Right kidney (tissue), 9 donors: ENCODE measurements at places on chromosomes 5 and 9.

DNA sequence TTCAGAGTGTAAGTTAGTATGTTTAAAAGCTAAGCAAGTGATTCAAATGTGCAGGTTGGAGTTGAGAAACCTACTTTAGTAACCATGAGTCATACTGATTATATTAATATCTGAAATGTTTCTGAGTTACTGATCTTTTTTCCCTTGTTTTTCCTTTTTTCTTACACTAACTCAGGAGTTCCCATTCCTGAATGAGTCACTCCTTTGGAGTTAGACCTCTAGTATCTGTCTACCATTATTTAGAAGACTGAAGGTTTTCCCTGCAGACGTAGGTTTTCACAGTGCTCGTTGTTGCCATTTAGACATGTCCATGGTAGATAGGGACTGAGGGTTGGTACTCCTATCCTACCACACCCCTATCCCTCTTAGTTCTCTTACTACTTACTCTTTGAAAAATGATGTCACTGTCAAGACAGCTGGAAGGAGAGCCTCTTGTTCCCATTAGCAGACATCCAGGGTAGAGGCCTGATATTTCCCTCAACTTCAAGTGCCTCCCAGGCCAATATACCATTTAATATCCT is 20.2 kb downstream of the OCLN start:
- DNase-seq = no peak

DNA sequence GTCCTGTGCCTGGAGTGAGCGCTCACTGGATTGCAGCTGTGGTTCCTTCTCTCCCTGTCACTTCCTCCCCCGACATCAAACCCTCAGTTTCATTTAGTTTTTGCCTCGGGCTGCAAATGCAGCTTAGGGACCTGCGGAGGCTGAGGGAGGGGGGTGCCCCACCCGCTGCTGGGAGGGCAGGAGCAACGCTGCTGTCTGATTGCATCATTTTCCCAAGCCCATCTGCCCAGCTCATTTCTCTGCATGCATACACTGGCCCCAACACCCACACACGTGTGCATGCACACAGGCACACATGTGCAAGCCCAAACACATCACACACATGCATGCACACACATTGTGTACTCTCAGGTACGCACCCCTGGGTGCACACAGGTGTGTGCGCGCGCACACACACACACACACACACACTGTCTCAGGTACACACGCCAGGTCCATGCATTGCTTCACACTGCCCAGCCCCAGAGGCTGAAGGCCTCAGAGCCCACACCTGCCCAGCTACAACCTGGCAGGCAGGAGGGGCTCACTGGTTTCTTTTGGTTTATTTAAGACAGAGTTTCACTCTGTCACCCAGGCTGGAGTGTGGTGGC is 3.4 kb downstream of the ASS1 start:
- no peak for DNase-seq

- no peak for DNase-seq
Observed at GRCh38 chr5:95358320-95358719, 32.8 kb upstream of the FAM81B start.

GRCh38 chr9:2027543-2028160 is 12.5 kb downstream of the SMARCA2 start:
- DNase-seq = no peak

DNA sequence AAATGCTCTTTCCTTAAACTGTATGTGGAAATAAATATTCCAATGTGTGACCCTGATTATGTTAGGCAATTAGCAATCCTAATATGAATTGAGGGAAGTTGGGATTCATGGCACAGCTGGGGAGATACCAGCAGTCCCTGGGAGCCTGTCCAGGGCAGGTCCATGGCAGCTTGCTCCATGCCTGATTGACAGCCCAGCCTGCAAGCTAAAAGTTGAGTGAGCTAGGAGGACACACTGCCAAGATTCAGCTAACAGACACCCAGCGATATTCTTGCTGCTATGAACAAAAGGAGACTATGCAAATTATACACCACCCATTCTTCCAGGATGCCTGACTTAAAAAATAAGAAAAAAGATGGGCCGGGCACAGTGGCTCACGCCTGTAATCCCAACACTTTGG is 6.2 kb downstream of the TGFBI start:
- no peak for DNase-seq

DNA sequence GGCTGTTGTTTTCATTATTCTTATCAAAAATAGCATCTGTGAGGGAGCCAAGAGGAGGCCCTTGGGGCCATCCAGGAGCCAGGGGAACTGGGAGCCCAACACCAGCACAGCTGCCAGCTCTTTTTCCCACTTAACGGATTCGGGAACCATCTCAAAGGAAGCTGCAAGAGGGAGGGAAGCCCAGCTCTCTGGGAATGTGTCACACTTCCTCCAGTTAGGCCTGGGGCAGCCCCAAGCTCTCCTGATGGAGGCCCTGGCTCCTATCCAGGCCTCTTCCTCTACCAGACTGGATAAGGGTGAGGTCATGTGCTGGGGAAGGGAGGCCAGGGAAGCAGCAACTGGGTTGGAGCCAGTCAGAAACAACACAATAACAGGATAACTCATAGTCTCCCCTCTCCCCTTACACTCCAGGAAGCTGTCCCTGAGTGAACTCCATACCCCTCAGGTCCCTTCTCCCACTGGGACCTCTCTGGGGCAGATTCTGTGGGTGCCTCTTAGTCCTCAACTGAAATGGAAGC is 12.7 kb downstream of the CSF2 start:
- no peak for DNase-seq

DNA sequence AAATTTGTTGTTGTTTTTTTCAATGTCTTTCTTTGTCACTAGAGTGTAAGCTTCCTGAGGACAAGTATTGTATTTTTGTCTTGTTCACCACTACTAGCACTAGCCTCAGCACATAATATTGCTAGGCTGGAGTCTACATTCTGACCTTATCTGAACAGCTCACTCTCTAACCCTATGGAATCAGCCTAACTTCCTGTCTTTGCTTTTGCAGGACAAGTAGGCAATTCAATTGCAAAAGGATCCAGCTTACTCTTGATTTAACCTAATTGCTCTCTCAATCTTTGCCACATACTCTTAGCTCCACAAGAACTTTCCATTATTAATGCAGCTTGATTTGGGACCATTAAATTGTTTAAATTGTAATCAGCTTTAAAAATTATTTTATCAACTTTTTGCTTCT is 308.5 kb downstream of the MAN2A1 start:
- no peak for DNase-seq

DNA sequence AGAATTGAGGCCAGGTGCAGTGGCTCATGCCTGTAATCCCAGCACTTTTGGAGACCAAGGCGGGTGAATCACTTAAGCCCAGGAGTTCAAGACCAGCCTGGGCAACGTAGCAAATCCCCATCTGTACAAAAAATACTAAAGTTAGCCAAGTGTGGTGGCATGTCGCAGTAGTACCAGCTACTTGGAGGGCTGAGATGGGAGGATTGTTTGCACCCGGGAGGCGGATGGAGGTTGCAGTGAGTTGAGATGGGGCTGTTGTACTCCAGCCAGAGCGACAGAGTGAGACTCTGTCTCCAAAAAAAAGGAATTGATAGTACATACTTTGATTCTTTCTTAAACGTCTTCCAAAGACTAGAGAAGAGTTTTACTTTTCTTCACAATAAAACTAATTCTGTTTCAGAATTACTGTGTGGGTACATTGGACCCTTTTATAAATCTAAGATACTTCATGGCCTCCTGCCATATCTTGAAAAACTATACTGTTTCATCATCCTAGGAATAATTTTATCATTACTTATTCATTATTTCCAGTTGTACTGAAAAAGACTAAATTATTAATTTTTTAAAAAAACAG is 132.0 kb upstream of the GRHPR start:
- DNase-seq = no peak

DNA sequence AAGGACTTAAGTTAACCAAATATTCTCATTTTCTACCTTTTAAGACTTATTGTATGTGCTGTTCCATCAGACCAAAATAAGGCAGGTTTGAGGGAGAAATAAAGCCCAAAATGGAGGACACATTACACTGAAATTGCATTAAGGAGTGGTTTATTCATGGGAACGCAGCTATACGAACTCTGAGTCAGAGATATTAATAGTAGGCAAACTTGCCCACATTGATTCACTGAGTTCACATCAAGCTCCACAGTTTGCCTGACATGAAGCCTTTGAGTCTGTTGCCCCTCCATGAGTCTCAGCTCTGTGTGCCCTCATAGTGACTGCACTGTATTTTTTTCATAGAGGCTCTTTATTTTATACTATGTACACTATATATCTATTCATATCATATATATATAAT is 135.0 kb upstream of the SNX2 start:
- DNase-seq = no peak

DNA sequence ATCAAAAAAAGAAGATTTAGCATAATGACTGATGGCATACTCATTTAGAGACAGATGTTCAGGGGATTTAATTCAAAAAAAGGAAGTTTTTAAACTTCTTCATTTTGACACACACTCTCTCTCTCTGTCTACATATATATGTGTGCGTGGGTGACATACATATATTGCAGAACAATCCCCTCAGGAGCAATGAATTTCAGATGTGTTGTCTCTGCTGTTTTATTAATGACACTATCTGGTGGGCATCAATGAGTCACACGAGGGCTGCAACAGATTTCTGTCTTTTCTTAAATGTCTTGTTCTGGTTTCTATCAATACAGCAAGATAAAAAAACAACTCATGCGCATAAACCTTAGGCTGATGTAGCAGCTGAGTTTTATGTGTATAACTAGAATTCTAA is 123.5 kb upstream of the SLCO6A1 start:
- no peak for DNase-seq

DNA sequence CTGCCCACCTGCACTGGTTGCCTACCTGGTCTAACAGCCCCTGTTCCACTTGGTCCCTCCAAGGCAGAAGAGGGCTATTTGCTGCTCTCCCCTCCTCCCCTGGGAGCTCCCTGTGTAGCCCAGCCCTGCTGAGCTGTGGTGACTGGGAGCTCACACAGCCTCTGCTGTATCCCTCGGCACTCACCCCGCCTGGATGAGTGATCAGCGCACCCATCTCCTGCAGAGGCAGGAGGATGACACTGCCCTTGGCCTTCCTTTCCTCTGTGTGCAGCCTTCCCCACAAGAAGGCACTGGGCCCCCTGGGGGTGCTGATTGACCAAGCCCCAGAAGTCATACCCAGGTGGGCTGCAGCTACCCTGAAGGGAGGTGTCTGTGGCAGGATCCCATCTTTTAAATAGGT is 134.2 kb downstream of the ADAMTS2 start:
- DNase-seq = no peak

DNA sequence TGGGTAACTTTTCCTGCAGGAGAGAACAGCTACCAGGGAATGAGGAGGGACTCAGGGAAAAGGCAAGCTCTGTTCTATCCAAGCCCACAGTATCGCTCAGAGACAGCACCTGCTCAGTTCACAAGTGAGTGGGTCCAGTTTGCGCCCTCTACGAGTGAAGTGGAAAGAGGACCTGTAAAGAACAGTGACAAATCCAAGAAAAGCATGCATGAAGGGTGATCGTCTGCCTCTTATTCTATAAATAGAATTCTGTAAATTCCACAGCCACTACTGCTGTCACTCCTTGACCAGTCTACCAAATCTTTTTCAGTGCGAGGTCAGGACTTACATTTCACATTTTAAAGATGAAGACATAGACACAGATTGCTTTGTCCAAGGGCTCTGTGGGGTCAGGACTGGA is 117.5 kb downstream of the ENTREP1 start:
- DNase-seq = no peak

DNA sequence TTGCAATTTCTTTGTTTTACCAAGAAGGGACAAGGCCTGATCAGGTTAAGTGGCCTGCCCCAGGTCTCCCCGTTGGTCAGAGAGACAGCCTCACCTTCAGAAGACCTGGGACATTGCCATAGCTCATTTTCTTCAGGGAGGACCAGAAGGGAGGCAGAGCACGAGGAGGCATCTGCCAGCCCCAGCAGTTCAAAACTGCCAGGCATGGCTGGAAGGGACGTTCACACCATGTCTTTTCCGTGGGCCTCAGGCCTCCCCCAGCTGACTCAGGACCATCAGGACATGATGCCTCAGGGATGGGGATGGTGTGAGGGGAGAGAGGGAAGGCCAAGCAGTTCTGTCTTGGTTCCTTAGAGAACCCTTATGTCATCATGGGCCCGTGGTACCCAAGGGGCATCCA is 16.5 kb downstream of the IGIP start:
- DNase-seq = no peak

GRCh38 chr5:108418197-108418596 is 36.3 kb upstream of the FBXL17 start:
- no peak for DNase-seq

GRCh38 chr9:121901616-121902015 is 191.5 kb downstream of the TTLL11 start:
- no peak for DNase-seq

DNA sequence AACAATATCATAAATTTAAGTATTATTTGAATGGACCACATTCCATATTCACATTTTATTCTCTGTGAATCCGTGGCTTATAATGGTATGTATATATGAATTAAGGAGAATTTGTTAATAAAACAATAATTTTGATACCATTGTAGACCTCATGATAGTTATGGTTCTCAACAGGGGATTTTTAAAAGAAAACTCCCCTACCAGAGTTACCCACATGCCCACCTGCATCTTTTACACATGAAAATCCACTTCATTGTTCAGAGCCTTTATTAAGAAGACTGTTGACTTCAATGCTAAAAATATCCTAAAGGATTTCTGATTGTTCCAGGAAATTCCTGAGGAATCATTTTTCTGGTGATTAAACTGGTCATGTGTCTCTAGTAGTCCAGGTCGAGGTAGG is 557.7 kb upstream of the MEF2C start:
- no peak for DNase-seq

DNA sequence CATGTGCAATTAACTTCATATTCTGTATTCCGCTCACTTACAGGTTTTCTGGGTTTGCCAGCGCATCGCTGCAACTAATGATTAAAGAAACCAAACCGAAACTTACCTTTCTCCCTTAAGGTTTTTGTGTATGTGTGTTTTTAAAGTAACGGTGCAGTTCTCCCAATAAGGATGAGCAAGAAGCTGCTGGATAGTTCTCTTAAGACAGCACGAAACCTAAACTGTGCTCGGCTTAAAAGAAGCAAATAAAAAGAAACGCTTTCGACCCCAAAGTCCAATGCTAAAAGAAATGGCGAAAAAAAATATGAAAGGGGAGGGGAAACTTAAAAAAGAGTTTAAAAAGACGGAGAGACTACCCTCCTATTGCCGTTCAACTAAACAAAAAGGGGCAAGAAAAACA is 340 bp downstream of the ELAVL2 start:
- no peak for DNase-seq

DNA sequence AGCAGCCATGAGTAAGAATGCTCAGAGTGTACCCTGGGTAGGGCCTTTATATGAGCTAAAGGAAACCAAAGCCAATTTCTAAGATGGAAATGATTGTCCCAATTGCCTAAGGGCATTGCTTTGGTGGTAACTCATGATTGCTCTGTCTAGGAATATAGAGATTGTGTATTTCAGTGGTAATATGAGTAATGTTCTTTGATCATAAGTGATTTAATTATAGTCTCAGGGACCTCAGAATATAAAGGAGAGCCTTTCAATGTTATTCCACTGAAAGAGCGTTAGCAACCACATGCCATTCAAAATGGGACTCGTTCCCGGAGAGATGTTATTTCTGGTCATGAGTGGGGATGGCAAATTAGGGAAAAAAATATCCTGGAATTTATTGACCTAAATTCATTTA is 340.5 kb downstream of the ARHGEF28 start:
- no peak for DNase-seq

GRCh38 chr5:147234239-147234824 is 494 bp upstream of the STK32A start:
- DNase-seq = peak; percentile 15

- DNase-seq = no peak
Observed at GRCh38 chr5:58491216-58491892, at the start of gene GAPT. GAPT (plus strand) TSS chr5:58491435; CDS start chr5:58494537, 3,102 bp downstream.
